Kidney capillary endothelial cell (primary cell): ENCODE measurements at places on chromosomes 1 and 21.

DNA sequence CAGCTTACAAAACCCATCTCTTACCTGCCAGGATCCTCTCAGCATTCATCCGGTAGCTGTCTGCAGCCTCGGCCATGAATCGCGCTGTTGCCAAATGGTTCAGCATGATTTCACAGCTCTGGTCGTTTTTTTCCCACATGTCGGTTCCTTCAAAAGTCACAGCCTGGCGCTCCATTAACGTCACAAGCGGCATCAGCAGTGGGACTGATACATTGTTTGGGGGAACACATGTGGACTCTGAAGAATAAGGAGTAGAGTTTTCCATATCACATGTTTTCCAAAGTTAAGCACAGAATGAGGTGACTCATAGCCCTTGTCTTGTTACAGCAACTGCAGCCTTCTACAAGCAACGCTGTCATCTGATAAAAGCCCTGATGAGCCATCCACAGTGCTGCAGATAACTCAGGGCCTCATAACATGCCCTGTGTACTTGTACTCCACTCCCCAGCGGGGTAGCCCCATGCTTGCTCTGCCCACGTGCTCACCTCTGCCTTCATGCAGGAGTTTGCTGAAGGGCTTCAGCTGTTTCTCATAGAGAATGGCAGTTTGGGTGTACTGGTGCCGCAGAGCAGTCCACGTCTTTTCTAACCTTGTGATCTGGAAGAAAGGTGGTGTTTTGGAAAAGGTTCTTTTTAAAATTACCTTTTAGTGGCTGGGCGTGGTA is 114.2 kb downstream of the BCAR3 start:
- peak; percentile 53 for DNase-seq

DNA sequence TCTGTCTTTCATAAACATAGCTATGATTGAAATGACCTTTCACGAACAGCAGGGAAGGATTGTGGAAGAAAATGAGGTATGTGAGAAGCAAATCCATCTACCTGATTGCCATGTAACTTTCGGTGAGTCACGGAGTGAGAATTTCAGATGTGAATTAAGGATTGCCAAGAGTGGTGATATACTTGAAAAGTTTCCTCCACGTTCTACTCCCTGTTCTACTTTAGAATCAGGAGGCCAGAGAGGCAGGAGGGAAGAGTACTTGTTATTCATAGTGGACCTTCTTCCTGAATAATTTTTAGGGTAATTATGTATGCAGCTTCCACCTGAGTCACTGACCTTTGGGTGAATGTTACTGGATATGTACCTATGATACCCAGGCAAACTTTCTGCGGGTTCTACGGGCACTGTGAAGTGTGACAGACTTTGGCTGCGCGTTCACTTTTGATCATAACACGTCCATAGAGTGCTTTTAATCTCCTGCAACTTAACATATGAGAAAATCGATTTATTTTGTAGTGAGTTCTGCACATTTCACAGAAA is 2.6 kb upstream of the KCNE1 start:
- no peak for DNase-seq

DNA sequence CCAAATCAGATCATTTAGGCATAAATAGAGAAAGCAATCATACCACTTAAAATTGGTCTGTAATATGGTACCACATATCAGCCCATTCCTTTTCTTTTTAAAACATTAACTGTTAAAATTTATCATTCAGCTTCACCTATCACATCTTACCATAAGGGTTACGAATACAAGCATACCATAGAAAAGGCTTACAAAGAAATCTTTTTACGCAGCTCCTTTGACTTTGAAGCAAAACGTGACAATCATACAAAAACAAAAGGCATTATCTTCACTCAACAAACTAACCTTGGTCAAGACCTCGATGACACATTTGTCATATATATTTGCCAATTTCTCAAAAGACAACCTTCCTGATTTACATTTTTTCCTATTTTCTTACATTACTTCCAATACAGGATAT is 169.0 kb downstream of the SMYD3 start:
- DNase-seq: no peak

GRCh38 chr1:241401156-241401555 is 44.2 kb upstream of the RGS7 start:
- DNase-seq: no peak
